Vagina (tissue), 2 donors: ENCODE measurements at places on chromosomes 13 and 19. TPM values are rescaled to one million over a fixed set of nuclear protein-coding genes. Genes with fewer than 3 reads are reported as not detected.

DNA sequence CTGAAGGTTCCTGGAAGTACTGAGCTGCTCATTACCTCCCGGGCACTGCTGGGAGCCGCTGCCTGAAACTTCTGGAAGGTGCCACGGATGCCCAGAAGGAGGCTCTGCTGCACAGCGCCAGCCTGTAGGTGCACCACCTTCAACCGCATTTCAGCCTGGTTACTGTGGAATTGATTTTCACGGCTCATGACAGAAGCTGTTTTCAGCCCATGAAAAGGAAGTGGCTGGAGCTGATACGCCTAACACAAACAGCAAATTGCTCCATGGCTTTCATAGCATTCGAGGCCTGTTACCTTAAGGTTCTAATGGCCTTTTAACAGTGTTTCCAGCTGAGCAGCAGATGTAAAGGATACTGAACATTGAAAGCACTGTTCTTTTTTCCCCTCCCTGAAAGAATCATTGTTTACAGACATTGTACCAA is 22.0 kb downstream of the GPC6 start:
- DNase-seq, result no peak

- DNase-seq, result no peak
Observed at GRCh38 chr13:33017323-33017929, 1.2 kb downstream of the KL start.

DNA sequence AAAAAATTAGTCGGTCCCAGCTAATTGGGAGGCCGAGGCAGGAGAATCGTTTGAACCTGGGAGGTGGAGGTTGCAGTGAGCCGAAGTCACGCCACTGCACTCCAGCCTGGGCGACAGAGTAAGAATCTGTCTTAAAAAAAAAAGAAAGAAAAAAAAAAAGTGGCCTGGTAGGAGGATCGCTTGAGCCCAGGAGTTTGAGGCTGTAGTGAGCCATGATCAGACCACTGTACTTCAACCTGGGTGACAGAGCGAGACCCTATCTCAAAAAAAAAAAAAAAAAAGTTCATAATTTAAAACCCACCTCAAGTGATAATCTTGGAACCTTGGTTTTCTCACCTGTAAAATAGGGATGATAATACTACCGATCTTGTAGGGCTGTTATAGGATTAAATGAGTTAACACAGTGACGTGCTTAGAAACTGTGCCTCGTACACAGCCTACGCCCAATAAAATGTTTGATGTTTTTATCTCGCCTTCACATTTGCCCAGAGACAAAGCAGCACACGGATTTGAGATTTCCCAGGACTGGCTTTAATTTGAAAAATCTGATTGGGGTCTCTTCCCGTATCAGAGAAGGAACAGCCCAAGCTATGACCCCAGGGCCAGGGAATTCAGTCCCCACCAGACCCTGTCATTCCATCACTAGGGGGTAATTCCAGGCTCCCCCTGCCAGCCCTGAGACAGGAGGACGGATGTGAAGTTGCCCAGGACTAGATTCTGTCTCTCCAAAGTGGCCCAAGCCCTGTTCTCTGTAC is 3.6 kb downstream of the SERTAD1 start:
- DNase-seq, result no peak

- no peak for DNase-seq
Observed at GRCh38 chr13:112821340-112822055, 131.7 kb downstream of the ATP11A start.

- DNase-seq, result no peak
Observed at GRCh38 chr13:28531077-28531844, 36.3 kb upstream of the FLT1 start.

GRCh38 chr19:46460055-46460454 is 11.3 kb downstream of the PNMA8A start:
- DNase-seq, result no peak

- no peak for DNase-seq
Observed at GRCh38 chr13:48994706-48995105, 19.0 kb downstream of the FNDC3A start.

DNA sequence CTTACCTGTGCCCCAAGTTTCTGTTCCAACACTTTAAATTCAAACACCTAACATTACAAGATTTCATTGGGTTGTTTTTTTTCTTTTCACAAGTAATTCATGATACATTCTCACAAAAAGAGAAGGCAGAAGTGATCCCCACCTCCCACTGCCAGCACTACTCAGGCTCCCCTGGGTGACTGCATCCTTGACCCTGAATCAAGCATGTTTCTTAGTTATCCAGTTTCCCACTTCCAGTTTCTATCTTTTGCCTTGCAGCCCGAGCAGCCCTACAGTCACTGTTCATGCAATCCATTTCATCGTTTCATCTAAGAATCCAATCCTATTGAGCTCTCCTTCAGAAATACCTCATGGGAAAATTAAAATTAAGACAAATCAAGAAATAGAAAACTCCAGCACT is 61.4 kb downstream of the RNASEH2B start:
- no peak for DNase-seq

DNA sequence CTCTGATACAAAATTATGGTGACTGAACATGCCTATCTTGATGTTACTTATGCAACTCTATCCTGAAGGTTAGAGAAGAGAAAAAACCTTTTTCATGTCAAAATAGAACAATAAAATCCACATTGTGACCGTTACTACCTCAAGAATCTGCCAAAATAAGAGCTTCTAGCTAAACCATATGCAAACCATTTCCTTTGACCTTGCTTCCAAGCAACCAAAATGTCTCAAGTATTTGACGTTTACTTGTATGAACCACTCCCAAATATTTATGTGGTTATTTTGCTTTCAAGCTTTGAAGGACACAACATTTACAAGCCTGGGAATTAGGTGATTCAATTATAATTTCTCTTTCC is 13.9 kb downstream of the FOXO1 start:
- DNase-seq, result no peak

DNA sequence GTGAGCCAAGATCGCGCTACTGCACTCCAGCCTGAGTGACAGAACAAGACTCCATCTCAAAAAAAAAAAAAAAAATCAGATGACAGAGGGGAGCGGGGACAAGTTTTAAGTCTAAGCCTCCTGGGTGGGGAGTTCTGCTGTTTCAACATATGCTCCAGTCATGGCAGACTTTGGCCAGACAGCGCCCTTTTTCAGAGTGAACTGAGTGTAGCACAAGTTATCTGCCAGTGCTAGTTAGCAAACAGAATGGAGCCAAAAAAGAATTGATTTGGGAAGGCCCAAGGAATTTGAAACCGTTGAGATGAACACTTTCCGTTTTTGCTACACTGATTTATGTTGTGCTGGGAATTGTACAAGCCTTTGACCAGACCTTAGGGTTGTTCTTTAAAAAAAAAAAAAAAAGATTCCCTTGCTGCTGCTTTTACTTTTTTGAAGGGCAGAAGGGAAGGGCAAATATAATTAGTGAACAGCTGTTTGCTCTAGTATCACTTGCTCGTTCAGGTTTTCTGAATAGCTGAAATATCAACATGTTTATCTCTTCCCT is 5.7 kb downstream of the ACTN4 start:
- no peak for DNase-seq

GRCh38 chr19:4991538-4991937 is 22.6 kb downstream of the KDM4B start:
- no peak for DNase-seq

DNA sequence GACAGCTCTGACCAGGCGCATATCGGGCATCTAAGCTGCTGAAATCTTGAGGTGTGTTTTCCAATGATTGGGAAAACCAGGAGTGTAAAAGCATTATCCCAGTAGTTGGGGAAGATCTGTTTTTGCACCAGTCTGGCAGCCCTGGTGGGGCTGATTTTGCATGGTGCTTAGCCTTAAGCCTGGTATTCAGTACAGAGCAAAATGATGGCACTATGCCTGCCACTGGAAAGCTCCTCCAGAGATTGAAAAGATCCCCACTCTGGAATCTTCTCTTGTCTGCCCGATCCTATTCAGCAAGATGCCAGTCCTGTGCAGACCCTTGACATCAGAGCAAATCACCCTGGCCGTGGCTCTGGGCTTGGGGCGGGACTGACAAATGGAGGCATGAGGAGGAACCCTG is 44.7 kb upstream of the SIAH3 start:
- no peak for DNase-seq

GRCh38 chr13:34265046-34265679 is 447.2 kb downstream of the RFC3 start:
- no peak for DNase-seq

GRCh38 chr19:9306443-9306842 is 3.2 kb downstream of the ZNF699 start:
- no peak for DNase-seq

DNA sequence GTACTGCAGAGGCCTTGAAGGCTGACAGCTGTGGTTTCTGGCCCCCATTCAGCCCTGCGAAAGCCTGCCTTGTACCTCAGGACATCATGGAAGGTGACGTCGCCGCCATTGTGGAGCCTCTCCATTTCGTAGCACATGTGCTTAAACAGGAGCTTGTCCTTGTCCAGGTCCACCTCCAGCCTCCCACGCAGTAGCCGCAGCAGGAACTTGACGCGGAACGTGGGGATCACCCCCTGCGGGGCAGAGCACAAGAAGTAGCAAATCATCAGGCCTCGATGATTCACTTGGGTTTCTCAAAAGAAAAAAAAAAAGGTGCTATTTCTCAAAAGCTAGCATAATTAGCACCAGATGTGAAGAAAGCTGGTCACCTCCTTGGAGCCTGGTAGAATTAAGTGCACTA is 351.0 kb downstream of the NALCN start:
- DNase-seq, result no peak

DNA sequence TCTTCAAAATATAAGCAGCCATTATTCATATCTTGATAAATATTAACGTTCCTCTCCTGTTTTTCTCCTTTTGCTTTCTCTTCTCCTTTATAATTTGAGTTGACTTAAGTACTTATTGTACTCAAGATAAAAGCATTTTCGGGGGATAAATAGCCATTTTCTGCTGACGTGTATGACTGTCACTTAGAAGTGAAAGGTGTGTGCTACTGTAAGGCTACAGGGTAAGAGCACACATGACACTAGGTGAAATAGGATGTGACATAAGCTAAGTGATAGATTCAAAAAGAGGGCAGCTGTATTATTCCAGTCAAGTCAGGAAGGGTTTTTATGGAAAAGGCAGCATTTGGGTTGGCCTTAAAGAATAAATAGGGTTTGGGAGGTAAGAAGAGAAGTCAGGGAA is 128.5 kb downstream of the GPC6 start:
- no peak for DNase-seq

- DNase-seq, result no peak
Observed at GRCh38 chr13:98175823-98176222, 1.2 kb downstream of the RNF113B start.

DNA sequence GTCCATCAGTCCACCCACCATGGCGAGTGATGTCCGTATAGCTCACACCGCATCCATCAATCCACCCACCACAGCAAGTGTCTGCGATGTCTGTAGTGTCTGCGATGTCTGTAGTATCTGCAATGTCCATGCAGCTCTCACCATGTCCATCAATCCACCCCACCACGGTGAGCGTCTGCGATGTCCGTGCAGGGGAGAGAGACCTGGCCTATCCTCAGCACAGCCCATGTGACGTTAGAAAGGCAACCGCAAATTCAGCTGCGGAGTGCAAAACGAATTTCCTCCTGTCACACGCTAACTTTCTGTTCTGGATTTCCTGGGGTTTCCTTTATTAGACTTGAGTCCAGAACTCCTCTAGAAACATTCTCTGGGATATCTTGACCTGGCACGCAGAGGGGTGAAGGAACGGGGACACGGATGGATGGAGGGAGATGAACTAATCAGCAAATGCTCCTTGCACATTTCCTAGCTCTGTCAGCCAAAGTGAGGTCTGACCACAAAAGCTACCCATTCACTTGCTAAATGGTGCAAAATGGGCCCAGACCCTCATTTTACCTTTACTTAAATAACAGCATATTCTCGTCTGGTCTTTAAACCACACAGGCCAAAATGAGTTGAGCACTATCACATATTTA is 18.3 kb downstream of the RASA3 start:
- no peak for DNase-seq

DNA sequence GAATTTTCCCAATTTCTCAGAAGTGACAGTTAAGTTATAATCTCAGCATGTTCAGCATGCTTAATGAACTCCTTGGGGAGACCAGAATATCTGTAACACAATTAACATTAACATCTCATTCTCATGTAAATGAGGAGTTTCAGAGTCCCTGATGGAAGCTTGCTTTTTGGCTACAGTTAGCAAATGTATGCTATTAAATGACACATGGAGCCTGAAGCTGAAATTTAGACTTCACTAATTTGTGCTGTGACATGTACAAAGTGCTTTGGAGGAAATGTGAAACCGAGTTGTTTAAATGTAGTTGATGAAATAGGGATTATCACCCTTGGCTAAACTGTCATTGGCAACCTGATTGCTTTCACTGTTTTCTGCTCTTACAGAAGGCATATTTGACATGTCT is 2265.1 kb upstream of the PCDH20 start:
- no peak for DNase-seq

GRCh38 chr19:41233748-41234240 is 14.8 kb downstream of the AXL start:
- DNase-seq, result no peak

DNA sequence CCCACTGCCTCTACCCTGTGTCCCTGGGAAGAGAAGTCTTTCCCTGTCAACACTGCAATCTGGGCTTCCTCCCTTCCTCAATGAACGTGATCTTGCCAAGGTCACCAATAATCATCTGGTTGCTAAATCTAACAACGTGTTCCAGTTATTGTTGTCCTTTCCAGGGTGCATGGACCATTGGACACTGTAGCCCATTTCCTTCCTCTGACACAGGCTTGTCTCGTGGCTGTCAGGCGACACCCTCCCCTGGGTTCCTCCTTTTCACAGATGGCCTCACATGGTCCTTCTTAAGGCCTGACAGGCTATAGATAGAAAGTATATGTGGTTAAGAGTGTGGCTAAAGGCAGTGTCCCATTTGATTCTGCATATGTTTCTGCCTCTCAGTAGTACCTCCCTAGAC is 67.7 kb upstream of the STARD13 start:
- DNase-seq, result no peak

GRCh38 chr19:54905803-54906511 is at the start of gene NCR1:
NCR1 (plus strand) TSS chr19:54906148; CDS start chr19:54906188, 40 bp downstream.
- DNase-seq, result no peak

GRCh38 chr19:46898731-46899130 is 37.9 kb downstream of the ARHGAP35 start:
- no peak for DNase-seq

- DNase-seq, result no peak
Observed at GRCh38 chr19:27770095-27770494, 1442.9 kb downstream of the UQCRFS1 start.

POGLUT2 gene
- 5.4 TPM for total RNA-seq

ZNF99 gene
- total RNA-seq, result not detected

ATP4A gene
- total RNA-seq, result not detected

BRSK1 gene
- 10.1 TPM for total RNA-seq

ZNF439 gene
- total RNA-seq, result 5.9 TPM

KRTDAP gene
- 687 TPM for total RNA-seq

GPR4 gene
- 3.4 TPM for total RNA-seq

SSC5D gene
- 13.5 TPM for total RNA-seq

AP2A1 gene
- 80.8 TPM for total RNA-seq

MBD3L3 gene
- not detected for total RNA-seq

PRR19 gene
- total RNA-seq, result not detected

URAD gene
- not detected for total RNA-seq

SPHK2 gene
- 19.9 TPM for total RNA-seq
